ENCODE measurements at places on chromosomes 11 and 22.

DNA sequence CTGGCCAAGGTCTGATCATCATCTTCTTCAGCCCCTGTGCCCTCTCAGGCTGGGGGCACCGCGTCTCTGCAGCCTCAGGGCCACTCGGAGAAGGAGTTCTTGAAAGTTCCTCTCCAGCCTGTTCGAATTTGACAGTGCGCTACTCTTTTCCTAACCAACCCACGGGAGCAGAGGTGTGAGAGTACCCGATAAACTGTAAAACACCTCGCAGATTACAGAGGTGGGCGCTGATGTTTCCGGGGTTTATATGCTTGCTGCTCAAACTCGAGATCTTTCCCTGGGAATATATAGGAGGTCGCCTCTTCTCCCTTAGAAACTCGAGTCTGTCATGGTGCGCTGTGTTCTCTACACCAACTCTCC, 515 bp downstream of the CTR9 start:
- DNase-seq = no peak

DNA sequence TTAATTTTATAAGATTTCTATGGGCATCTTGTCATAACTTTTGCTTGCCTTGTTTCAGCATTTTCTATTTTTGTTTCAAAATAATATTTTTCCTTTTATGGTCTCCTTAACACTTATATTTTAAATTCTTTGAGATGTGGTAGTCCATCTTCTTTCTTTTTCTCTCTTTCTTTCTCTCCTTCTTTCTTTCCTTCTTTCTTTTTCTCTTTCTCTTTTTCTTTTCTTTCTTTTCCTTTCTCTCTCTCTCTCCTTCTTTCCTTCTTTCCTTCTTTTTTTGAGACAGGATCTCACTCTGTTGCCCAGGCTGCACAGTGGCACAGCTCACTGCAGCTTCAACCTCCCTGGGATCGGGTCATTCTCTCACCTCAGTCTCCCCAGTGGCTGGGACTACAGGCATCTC, 36.1 kb upstream of the OR10G7 start:
- DNase-seq = no peak

DNA sequence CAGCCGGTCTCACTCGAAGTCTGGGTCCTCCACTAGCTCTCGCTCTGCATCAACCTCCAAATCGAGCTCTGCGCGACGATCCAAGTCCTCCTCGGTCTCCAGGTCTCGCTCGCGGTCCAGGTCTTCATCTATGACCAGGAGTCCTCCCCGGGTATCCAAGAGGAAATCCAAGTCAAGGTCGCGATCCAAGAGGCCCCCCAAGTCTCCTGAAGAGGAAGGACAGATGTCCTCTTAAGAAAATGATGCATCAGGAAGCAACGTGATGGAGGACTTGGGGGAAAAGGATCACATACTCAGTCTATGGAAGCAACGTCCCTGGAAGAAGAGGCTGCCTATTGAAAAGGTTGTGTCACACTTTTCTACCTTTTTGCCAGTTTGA, 1.1 kb downstream of the SRSF8 start:
- DNase-seq = no peak

DNA sequence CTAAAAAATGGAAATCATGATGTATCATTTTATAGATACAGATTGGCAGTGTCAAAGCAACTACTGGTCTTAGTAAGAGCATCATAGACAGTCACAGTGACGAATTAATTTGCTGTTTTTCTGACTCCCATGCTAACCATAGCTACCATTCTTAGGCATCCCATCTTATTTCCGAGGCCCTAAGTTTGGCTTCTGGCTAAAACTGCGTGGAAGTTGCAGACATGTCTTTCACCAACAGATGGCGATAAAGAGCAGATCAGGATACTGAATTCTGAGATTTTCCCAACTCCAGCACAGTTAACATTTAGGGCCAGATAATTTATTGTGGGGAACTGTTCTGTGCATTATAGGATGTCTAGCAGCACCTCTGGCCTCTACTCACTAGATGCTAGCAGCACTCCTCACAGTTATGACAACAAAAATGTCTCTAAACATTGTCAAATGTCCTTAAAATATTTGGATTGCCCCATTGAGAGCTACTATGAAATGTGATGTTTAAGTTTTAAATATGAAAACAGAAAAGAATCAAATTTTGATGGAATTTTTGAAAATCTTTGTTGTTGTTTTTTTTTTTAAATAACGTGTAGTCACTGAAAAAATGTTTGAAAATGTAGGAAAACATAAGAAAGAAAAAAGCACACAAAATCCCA, 16.3 kb downstream of the OR2AG2 start:
- no peak for DNase-seq

DNA sequence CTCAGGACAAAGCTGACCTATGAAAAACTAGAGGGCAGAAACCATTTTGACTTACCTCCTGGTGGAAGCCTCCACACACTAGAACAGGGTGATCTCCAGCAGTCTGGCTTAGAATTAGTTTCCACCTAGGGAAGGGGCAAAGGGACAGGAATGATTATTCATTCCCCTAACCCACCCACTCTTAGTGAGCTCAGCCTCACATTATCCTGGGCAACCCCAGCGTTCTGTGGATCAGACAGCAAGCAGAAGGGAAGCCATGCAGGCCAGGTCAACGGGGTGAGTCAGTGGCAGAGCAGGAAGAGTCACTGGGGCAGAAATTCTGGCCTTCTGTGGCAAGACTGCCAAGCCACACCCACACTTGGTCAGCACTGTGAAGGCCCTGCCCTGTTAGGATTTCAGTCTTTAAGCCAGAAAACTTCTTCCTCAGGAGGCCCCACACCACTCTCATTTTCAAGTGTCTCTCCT, 10.5 kb downstream of the NUMA1 start:
- DNase-seq = no peak

GRCh38 chr11:86115542-86116385, 46.9 kb upstream of the PICALM start:
- DNase-seq = no peak

DNA sequence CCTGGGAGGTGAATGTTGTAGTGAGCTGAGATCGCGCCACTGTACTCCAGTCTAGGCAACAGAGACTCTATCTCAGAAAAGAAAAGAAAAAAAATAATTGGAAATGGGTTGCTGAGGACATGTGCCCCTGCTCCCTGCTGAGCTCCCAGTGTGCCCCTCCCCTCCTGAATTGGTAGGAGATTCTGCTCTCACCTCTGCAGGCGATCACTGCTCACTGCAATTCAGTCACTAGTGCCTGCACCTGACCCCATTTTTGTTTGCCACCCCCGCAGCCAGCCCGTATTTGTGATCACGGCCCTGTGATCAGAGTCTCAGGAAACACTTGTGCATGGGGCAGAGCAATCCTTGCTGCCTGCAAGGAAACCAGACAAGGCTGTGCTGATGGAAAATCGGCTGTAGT, 16.3 kb upstream of the SEC14L3 start:
- no peak for DNase-seq

DNA sequence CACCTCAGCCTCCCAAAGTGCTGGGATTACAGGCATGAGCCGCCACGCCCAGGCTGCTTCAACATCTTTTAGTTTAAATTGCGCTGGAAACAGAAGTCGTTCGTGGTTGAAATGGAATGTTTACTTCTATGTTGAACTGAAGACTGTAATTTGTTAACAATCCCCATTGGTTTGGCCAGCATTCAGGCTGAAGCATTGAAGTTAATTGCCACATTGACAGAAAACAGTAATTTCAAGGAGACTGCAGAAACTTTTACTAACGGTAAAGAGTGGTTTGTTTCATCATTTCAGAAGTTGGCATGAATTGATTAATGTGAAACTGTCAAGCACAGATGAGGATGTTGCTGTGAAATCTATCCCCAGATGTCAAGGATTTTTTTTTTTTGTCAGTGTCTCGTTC, 14.2 kb downstream of the AP5B1 start:
- DNase-seq = no peak

DNA sequence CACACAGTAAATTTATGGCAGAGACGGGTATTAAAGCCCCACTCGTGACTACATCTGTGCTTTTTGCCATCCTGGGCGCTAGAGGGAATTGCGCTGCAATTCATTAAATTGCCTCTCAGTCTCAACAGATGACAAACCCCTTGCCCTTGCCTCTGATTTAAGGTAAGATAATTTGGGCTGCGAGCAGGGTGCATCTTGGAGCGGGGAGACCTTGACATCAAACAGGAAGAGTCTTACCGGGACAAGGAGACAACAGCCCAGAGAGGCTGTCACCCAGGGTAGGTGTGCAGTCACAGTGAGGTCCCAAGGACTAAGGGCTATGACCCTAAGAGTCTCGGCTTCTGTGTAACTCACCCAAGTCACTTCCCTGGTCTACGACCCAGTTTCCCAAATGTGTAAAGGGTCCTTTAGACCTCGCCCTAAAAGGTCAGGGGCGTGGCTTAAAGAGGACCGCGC, 449 bp upstream of the TOM1 start:
- peak; percentile 83 for DNase-seq

DNA sequence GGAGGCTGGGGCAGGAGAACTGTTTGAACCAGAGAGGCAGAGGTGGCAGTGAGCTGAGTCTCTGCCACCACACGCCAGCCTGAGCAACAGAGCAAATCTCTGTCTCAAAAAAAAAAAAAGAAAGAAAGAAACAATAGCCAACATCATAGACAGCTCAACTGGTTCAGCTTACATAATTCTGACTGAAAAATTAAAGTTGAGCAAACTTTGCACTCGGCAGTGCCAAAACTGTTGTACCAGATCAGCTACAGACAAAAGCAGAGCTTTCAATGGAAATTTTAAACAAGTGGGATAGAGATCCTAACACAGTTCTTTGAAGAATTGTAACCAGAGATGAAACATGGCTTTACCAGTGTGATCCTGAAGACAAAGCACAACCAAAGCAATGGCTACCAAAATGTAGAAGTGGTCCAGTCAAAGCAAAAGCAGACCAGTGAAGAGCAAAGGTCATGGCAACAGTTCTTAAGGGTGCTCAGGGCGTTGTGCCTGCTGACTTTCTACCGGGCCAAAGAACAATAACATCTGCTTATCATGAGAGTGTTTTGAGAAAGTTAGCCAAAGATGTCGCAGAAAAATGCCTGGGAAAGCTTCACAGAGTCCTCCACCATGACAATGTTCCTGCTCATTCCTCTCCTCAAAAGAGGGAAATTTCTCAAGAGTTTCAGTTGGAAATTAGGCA, 59.3 kb downstream of the TTC28 start:
- DNase-seq = no peak
